Suprapubic skin (tissue), 4 donors: ENCODE measurements at places on chromosomes 6 and 20.
A peak's percentile ranks its signal among the peaks of the same experiment; 100 is the strongest.

DNA sequence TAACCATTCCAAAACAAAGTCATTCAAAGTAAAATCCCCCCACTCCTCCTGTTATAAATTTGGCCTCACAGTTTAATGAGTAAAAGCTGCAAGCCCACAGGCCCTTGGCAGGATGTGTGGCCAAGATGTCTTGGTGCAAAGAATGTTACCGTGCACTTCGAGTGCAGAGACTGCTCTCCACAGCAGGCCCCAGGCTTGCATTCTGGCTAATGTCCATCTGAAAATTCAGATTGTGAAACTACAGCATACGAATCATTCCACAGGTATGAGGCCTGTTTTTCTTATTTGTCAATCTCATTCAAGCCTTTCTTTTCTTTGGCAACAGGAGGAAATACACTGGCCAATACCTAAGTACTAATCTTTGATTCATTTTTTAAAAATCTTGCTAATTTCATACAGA lies 7.1 kb downstream of the RPS6KA2 start:
- no peak for DNase-seq

DNA sequence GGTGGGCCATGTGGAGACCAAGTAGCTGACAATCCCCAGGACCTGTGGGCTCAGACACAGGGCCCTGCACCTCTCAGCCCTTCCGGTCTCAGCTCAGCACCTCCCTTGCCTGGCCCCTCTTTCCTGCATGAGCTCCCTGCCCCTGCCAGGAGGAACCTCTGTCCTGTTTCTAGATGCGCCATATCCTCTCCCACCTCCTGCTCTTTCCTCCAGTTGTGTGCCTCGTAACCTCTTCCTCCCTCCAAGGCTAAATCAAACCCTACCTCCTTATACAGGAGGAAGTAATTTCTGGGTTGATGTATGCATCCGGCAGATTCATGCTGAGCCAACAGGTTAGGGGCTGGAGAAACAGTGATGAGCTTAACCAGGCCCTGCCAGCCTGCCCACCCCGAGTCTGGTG lies 30.9 kb downstream of the ITPR3 start:
- DNase-seq = no peak

DNA sequence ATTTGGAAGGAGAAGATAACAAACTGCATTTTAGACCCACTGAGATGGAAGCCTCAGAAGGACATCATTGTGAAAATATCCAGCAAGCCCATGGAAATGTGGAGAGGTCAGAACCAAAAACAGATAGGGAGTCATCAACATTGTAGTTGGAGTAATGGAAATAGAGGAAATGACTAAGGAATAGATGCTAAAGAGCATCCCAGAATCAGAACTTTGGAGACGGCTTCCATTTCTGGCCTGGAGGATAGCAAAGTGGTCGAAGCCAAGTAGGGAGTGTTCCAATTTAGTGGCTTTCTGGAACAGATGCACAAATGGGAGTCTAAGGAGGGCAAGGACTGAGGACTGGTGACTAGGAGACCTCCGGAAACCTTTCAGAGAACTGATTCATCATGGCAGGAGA lies 3.6 kb downstream of the BEND6 start:
- no peak for DNase-seq

- peak; percentile 56 for DNase-seq
Measured at GRCh38 chr20:17648315-17648646, 33.8 kb downstream of the RRBP1 start.

- DNase-seq = no peak
Measured at GRCh38 chr6:148343047-148343782, 577 bp downstream of the SASH1 start.

- DNase-seq = peak; percentile 76
Measured at GRCh38 chr6:28981431-28981832, 23.7 kb downstream of the ZNF311 start.

DNA sequence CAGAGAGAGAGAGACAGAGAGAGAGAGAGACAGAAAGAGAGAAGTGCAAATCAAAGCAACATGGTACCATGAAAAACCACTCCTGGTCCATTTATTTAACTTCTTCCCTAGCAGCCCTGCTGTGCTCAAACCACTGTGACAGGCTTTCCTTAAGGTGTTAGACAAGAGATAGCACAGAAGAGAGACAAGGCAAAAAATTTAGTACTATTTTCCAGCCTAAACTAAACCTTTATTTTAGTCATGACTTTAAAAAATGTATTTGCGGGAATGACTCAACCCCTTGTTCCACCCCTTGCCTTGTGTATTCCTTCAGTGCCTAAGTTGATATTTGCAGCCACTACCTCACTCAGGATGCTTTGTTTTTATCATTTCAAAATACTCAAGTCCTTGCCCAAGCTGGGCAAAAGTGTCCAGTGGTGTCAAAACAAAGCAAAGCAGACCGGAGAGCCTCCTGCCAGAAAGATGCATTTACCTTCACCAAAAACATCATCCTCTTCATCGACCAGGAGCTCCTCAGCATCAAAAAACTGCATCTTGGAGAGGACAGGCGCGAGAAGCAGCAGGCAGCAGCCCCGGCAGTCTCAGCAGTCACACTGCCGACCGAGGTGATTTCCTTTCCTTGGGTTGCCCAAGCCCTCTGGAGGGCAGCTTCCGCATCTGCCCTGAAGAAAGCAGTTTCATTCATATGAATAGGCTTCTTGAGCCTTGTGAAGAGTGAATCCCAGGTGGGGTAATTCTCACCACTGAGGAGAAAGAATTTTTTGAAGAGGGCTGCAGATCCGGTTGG lies at the start of gene RIPOR2:
Gene RIPOR2 (minus strand): TSS at position 595 of the 787 bp plus-strand sequence. CDS start 62 bp downstream, at position 533.
- no peak for DNase-seq

DNA sequence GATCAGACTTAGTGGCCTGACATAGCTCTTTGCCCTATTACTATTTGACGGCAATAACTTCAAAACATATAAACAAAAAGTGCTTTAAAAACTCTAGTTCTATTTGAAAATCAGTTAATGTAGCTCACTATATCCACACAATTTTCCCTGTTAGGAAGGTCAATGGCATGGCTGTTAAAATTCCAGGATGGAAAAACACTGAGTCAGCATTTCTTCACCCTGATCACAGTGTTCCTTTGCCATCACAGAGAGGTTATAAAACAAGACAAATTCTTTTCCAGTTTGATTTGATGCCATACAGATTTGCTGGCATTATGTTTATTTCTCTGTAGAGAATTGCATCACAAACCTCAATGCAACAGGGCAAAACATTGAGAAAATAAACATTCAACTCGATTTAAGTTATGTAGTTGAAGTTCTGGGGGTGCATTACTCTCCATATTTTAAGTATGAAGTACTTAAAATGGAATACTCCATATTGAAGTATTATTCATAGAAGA lies 253.7 kb upstream of the HSF2 start:
- DNase-seq = no peak

GRCh38 chr6:87687296-87687695 lies 14.7 kb downstream of the AKIRIN2 start:
- no peak for DNase-seq

GRCh38 chr6:100671740-100672139 lies 207.0 kb upstream of the SIM1 start:
- DNase-seq = no peak

GRCh38 chr6:110596354-110596753 lies 119.9 kb upstream of the SLC22A16 start:
- DNase-seq = no peak

DNA sequence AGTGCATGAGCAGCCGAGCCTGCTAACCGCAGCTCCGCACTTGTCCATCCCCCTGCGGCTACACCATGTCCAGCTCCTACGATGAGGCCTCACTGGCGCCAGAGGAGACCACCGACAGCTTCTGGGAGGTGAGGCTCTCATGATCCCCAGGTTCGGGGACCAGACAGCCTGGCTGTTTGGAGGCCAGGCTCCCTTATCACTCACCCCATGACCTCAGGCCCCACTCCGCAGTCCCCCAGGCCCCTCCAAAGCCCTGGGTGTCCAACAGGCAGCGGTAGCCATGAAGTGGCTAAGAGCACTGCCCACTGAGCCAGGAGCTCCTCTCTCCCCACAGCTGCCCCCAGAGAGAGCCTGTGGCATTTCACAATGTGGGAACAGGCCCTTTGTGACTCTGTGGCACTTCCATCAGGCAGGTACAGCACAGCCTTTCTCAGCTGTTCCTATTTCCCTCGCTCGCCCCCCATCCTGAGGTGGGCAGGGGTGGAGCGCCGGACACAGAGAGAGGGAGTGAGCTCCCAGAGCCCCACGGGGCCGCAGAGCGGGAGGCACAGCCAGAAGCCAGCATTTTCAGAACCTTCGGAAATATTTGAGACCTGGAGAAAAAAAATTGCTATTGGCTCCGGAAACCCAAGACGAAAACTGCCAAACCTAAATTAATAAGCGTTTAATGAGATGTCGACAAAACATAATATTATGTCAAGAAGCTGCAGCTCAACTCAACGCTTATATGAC lies 29.7 kb downstream of the SPDEF start:
- DNase-seq = no peak

DNA sequence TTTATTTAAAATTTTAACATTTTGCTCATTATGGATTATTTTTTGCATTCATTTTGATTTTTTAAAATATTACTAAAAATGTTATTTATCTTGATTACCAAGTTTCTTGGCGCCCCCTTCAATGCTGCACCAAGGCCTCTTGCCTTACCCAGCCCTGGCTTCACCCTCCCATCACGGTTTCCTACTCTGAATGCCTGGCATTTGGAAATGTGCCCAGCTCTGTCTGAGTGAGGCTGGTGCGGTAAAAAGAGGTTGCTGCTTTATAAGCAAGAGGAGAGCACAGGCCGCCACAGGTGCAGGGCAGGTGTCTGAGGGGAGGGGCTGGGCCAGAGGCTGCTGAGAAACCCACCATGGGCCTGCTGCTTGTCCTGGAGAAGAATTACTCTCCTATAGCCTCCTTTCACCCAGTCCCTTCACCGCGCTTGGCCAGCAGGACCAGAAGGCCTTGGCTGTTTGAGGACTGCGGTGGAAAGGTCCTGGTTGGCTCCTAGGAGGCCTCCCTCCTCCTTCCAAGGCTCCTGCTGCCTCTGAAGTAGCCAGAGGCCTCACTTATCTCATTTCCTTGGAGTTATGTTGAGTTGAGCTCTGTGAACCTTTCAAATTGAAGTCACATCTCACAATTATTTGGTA lies 62.6 kb downstream of the BANF2 start:
- DNase-seq = no peak

DNA sequence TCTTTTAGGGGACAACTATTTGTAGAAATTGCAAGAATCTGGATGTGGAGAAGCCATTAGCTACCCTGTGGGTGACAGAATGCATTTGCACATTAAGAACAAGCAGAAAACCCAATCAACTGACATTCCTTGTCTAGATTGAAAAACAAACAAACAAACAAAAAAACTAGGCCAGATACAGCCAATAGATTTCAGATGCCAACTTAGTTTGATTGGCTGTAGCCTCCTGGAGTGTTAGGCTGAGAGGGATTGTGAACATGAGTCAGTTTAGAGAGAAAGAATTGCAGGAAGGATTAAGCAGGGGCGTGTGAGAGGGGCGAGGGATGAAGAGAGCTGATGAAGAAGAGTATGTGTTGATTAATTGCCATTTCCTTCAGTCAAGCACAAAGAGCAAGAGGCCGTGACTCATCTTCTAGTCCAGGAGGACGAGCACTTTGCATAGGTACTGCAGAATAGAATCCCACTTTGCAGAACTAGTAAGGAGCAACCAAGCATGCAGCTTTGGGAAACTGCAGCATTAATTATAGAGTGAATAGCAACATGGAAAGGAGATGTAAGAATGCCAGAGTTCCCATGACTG lies 188.0 kb upstream of the RAB32 start:
- DNase-seq = no peak

GRCh38 chr20:51734876-51735720 lies 33.1 kb downstream of the ATP9A start:
- no peak for DNase-seq

GRCh38 chr6:166286839-166287271 lies 21.3 kb downstream of the PRR18 start:
- DNase-seq = no peak

DNA sequence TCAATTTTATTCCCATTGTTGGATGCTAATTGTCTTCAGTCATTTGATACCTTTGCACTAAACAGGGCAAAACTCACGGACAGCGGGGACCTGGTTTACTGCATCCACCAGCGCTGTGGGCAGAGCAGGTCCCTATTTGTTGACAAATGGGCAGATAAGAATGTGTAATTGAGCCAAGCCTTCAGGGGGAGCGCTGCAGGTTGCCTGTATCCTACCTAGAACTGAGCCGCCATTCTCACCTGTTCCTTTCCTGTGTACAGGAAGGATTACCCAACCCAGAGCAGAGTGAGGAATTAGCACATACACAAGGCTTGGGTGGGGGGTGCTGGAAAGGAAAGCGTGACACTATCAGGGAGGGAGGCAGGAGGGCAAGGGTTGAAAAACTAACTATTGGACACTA lies 89.1 kb upstream of the FOXA2 start:
- no peak for DNase-seq

DNA sequence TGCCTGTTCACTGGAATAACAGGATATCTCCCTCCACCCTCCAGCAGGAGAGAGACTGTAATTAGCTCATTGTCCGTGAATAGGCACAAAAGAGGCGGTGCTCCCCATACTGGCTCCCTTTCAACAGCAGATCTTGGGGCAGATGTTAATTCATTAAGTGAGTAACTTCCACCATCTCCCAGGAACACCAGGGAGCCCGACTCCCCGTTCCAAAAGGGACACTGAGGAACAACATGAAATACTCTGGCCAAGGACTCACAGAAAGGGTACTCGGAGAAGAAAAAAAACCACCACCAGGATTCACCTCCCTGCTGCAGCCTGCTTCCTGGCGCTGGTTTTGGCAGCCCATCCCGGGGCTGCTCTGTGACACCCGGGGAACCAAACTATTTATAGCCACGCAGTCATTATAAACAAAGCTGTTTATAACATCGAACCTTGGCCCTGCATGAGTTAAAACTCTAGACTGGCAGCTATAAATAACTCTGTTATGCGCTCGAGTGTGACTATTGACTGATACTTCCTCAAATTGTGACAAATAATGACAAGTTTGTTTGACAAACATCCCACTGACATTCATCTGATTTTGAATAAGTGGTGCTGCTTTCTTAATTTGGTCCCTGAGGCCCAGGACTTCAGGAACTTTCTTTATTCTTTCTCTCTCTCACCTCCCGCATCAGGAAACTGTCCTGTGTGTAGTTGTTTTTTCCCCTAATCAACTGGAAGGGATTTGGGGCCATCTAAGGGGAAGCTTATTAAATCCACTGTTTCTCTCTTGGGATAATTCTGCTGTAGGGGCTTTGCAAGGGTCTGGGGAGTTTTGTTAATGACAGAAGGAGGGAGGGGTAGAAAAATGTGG lies 521.6 kb downstream of the CD83 start:
- DNase-seq = no peak

DNA sequence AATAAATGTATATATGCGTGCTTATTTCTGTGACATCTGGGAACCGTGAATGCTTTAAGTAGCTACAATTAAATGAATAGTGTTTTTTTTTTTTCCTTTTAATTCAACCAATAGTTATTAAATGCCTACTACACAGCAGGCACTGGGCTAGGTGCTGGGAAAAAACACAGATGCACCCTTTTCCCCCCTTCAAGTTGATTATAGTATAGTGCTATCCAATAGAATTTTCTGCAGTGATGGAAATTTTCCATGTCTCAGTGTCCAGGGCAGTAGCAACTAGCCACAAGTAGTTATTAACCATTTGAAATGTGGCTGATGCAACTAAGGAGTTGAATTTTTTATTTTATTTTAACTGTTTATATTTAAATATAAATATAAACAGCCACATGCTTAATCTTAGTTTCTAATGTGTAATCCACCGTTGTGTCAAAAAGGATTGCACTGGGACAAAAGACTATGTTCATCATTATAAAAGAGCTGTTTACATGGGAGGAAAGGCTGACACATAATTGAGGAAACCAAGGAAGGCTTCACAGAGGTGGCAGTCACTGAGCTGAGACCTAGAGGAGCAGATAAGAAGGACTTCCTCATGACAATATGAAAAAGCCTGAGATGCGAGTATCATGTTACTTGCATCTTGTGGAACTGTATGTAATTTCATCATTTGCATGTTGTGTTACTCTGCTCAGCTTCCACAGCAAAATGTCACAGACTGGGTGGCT lies 261.2 kb upstream of the PLCB4 start:
- DNase-seq = no peak
